GM23338 (cell line): ENCODE measurements at places on chromosomes 1 and 21. TPM values are rescaled to one million over a fixed set of nuclear protein-coding genes. Genes with fewer than 3 reads are reported as not detected.

Gene MCOLN3
- total RNA-seq, result 4.4 and 7.2 TPM in 2 replicates

- peaks cover 12% of the 10 kb centered on the region for H3K4me1 ChIP-seq
- DNase-seq, result no peak
- H3K4me3 ChIP-seq, result no peak overlapping the region
- no peak overlapping the region for H3K27ac ChIP-seq
- H3K36me3 ChIP-seq, result no peaks in the 10 kb centered on the region
- H3K27me3 ChIP-seq, result no peaks in the 10 kb centered on the region
Measured at GRCh38 chr1:66250478-66250877, 283.5 kb upstream of the SGIP1 start.

- no peak overlapping the region for H3K27ac ChIP-seq
- H3K4me3 ChIP-seq, result no peak overlapping the region
- DNase-seq, result no peak
- H3K4me1 ChIP-seq, result no peaks in the 10 kb centered on the region
- no peaks in the 10 kb centered on the region for H3K27me3 ChIP-seq
Measured at GRCh38 chr21:35925497-35925896, 134.8 kb downstream of the SETD4 start.

DNA sequence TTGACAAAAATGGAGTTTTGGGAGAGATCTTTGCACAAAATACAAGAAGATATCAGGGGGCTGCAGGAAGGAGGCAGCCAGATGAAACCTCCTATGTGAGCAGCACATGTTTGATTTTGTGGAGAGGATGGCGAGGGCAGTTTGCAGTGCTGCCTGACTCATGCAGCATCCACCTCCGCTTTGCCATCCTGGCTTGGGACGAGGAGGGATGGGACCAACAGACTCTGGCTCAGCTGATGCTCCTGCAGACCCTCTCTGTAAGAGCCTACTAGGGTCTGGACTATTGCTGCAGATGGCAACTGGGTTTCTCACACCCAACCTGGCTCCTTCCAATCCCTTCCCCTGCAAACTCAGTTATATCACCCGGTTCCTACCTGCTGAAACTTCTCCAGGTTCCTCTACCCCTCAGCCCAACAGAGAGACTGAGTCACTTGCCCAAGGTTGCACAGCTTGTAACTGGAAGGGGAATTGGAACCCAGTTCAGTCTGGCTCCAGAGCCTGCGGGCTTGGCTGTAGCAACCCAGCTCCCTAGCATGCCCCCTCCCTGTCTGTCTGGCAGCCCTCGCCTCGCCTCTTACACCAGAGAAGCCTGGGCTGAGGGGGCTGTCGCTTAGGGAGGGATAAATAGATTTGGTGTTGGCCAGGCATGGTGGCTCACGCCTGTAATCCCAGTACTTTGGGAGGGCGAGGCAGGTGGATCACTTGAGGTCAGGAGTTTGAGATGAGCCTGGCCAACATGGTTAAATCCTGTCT is 205.8 kb downstream of the PTPRU start:
- peaks cover 10% of the 10 kb centered on the region for H3K4me1 ChIP-seq
- H3K36me3 ChIP-seq, result no peaks in the 10 kb centered on the region
- DNase-seq, result no peak
- H3K27ac ChIP-seq, result no peak overlapping the region

DNA sequence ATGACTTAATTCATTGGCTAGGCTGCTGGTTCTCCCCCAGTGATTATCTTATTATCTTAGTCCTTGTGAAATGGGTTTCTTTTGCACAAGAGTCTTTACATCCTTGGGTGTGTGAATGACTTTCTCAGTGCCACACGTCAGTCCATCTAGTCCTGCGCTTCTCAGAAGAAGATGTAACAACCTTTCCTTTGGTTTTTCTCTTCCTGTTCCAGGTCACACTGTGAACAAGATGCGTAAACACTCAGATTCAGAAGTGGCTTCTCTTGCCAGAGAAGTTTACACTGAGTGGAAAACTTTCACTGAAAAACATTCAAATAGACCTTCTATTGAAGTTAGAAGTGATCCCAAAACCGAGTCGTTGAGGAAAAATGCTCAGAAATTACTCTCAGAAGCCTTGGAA is 35.0 kb downstream of the TCEANC2 start:
- H3K27ac ChIP-seq, result no peak overlapping the region
- no peaks in the 10 kb centered on the region for H3K36me3 ChIP-seq
- H3K4me3 ChIP-seq, result no peak overlapping the region
- H3K27me3 ChIP-seq, result no peaks in the 10 kb centered on the region
- no peaks in the 10 kb centered on the region; the same call in 1 of the 2 replicates for H3K4me1 ChIP-seq

DNA sequence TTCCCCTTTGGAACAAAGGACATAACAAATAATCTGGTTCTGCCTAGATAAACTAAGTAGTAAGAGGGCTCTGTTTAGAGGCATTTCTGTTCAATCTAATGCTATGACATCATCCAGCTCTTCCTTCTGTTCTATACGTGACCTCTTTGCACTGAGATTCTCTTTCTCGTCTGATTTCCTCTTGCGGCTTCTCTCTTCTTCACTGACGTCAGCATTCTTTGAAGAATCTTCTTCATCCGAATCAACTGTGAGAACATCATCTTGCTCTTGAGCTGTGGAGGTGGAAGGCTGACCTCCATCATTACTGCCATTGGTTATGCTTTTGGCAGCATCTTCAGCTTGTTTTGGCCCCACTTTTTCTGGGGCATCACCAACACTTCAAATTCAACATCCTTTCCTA is 130.4 kb downstream of the HS2ST1 start:
- no peaks in the 10 kb centered on the region for H3K4me1 ChIP-seq
- no peak overlapping the region for H3K27ac ChIP-seq
- no peak for DNase-seq
- H3K27me3 ChIP-seq, result no peaks in the 10 kb centered on the region
